Lower lobe of right lung (tissue), 2 donors: ENCODE measurements at places on chromosomes 11 and 22. TPM values are rescaled to one million over a fixed set of nuclear protein-coding genes. Genes with fewer than 3 reads are reported as not detected.

DNA sequence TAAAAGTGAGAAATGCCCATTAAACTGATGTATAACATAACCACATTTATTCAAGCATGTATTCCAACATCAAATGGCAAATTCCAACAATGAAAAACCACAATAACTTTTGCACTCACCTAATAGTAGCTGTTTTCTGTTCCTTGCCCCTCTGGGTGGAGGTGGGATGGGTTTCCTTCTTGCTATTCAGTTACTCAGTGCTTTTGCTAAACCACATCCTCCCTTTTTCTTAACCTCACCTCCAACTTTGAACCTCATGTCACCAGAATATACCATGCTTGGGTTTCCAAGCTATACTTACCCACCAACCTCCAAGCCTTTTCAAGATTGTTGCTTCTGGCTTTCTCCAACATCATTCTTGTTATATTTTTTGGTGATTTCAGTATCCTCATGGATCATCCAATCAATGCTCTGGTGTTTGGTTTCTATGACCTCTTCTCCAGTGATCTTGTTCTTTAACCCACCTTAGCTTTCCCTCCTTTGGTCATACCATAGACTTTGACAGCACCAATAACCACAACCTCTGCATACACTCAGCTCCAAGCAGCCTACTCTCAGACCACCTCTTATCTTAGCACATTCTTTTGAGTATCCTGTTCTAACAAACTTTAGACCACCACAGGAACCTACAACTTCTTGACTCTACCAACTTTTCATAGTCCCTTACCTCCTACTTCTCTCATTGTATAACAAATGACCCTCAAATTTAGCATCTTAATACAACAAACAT, 3.2 kb upstream of the CCDC15 start:
- no peak for DNase-seq

GRCh38 chr11:83292709-83293456, 6.7 kb upstream of the CCDC90B start:
- DNase-seq: no peak

DNA sequence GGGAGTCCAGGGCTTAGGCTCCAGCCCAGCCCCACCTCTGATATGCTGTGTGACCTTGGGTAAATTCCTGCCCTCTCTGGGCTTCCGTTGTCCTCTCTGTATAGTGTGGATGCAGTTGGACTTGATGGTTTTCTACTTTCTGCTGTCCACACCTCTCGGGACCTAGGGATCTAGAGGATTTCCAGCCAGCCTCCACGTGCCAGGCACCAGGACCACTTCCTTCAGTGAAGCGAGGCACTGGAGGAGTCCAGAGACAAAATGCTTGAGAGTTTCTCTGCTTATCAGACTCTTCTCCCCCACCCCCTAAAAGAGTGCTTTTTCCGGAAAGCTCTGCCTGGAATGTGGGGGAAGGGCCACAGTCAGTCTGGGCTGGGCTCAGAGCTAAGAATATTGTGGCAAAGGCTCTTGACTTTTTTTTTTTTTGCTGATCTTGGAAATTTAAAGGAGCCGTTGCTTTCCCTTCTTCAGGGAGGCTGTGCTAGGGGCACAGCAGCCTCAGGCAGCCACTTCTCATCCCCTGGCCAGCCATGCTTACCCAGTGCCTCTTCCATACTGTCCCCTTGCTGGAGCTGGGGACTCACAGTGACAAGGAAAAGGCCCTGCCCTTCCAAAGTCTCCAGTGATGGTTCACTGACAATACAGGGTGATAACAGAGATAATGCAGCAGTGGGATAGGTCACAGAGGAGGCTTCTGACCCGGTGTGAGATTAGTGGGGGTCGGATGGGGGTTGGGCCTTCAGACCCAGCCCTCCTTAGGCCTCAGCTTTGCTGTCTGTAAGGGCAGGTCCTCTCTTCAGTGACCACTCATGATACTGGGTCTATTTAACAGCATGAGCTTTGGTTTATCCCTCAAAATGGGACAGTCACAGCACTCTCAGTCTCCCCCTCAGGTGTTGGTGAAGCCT, 2.9 kb upstream of the SERPINH1 start:
- peak; percentile 66 for DNase-seq

DNA sequence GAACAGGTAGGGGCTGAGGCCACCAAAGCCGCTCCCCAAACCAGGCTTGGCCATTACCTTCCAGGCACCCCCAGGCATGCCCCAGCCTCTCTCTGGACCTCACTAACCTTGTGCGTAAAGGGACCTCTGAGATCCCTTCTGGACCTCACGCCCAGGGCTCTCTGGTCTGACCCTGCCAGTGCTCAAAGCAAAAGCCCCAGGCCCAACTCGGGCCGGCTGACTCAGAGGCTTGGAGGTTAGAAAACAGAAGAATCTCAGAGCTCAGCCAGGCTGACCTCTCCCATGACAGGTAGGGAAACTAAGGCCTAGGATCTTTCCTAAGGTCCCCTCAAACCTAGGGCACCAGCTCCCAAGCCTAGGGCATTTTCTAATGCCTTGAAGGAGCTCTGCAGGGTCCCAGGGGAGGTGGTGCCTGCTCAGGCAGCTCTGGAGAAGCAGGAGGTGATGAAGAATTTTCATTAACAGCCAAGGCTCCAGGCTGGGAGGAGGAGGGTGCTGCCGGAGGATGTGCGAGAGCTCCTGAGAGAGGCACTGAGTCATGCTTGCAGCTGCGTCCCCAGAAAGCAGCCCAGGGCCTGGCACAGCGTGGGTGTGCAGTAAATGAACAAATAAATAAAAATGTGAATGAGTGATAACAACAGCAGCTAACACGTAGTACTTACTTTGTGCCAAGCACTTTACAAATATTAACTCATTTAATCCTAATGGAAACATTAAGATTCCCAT, 25.6 kb downstream of the ARRB1 start:
- DNase-seq: peak; percentile 62

GRCh38 chr11:73439002-73439843, 63.0 kb downstream of the RELT start:
- DNase-seq: no peak

DNA sequence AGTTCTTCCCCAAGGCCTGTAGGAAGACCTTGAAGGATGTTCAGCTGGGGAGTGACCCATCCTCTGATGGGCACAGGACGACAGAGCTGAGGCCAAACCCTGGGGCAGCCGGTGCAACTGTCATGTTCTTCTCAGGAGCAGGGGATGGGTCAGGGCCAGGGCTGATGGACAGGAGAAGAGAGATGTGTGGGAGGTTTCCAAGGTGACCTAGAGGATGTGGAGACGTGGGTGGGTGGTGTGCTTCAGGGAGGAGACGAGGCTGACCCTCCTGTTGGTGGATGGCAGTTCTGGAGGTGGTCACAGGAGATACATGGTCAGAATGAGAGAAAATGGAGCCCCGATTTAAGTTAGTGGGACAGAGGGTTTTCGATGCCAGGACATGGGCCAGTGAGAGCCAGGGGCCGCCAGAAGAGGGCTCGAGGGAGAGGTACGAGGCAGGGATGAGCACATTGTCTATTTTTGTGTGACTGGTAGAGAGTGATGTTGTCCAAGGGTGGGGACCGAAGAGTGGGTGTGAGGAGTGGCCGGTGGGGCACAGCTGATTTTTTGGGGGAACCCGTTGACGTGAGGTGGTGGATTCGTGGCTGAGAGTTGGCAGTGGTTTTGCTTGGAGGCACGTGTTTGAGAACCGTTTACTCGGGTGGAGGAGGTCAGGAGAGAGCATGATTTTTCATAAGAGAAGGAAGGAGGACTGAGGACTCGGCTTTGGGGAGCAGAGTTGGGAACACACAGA, 14.6 kb downstream of the TBC1D22A start:
- DNase-seq: no peak

OR5B21 gene
- total RNA-seq: not detected

NOX4 gene
- 4.3 TPM for total RNA-seq

- DNase-seq: no peak
Measured at GRCh38 chr22:42270176-42270509, 310 bp downstream of the TCF20 start.

IL18 gene
- total RNA-seq: 48.7 TPM

- DNase-seq: no peak
Measured at GRCh38 chr11:36408498-36409136, 101.5 kb downstream of the TRAF6 start.

- DNase-seq: peak; percentile 90
Measured at GRCh38 chr11:62560566-62561103, 13.1 kb downstream of the EEF1G start.

DNA sequence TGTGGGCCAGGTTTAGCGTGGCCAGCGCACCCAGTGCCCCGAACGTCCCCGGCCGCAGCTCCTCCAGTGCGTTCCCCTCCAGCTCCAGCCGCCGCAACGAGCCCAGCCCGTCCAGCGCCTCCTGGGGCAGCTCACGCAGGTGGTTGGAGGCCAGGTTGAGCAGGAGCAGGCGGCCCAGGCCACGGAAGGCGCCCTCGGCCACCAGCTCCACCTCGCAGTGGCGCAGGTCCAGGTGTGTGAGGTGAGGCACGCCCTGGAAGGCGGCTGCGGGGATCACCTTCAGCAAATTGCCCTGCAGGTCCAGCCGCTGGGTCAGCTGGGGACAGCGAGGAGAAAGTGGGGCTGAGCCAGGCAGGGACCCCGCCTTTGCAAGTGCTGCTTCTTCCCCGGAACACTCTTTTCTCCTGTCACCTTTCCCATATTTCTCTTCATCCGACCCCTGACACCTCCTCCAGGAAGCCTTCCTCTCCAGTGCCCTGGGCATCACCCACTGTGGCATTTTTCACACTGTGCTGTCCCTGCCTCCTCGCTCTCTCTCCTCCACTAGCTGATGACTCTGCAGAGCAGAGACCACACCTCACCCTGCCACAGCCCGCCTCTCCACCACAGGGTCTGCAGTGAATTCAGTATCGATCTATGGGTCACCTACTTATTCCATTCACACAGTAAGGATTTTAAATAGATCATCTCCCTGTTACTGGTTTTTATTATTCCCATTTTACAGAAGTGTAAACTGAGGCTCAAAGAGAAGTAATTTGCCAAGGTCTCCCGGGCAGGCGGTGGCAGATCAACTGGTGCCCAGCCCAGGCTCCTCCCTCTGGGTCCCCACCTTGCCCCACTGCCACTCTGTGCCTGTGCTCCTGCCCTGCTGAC, 1.9 kb downstream of the CHADL start:
- DNase-seq: no peak

DNA sequence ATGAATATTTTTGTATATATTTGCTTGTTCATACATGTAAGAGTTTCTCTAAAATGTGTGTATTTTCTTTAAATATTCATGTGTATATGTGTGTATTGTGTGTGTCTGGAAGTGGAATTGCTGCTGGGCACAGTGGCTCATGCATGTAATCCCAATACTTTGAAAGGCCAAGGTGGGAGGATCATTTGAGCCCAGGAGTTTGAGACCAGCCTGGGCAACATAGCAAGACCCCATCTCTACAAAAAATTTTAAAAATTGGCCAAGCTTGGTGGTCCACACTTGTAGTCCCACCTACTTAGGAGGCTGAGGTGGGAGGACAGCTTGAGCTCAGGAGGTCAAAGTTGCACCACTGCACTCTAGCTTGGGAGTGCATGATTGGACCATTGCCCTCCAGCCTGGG, 4.7 kb upstream of the LGR4 start:
- DNase-seq: no peak

JHY gene
- total RNA-seq: 10.4 TPM

DNA sequence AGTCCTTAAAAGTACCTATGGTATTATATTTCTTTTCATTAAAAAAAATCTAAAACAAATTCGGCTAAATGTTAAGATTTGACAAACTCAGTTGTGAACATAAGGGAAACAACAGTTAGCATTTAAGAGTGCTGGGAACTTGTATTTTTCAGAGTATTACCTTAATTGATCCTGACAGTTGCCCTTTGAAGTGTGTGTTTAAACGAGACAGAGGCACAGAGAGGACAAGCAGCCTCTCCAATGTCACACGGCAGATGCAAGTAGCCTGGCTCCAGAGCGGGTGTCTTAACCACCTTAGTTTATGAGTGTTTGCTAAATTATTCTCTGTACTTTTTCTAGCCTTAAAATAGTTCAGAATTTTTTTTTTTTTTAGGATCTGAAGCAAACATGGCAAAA, 80.9 kb downstream of the TIMP3 start:
- no peak for DNase-seq

PLET1 gene
- total RNA-seq: not detected

EFEMP2 gene
- 53.9 TPM for total RNA-seq

DNA sequence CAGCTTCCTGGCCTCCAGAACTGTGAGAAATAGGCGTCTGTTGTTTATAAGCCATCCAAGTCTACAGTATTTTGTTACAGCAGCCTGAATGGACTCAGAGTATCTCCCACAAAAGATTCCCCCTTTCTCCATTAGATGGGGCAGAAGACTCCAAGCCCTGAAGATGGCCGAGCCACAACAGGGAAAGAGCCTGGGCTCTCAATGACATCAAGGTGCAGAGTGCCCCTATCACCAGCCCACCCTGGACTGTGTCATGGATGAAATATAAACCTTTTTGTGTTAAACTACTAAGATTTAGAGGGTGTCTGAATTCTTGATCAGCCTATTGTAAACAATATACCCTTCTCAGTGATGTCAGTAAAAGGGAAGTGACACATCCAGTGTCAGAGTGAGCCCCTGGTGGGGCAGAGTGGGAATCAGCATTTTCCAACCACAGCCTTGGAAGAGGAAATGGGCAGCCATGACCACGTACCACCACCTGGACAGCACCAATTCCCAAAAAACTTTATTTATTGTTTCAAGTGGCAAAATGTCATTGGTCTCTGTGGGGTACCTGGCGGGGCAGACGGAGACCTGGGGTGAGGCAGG, 25.5 kb downstream of the TNKS1BP1 start:
- no peak for DNase-seq

ART1 gene
- 1.0 TPM for total RNA-seq

HEPHL1 gene
- not detected for total RNA-seq

GRCh38 chr11:109552376-109552775, 130.4 kb downstream of the C11orf87 start:
- DNase-seq: no peak

DNA sequence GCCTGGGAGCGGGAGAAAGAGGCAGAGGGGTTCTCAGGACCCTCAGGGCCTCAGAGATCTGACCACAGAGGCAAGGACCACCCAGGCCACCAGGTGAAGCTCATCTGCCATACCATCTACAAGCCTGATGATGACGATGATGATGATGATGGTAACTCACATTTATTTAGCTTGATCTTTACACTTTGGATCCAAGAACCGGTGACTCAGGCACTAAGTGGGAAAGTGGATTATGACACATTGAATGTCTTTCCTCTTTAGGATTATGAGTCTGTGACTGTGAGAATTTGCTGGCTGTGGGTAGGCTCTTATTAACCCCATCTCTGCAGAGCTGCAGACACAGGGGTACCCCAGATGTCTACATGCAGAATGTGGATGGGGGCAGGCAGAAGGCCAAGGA, 110.3 kb downstream of the DSCAML1 start:
- no peak for DNase-seq

- no peak for DNase-seq
Measured at GRCh38 chr11:114291381-114291780, 4.8 kb upstream of the NNMT start.

DNA sequence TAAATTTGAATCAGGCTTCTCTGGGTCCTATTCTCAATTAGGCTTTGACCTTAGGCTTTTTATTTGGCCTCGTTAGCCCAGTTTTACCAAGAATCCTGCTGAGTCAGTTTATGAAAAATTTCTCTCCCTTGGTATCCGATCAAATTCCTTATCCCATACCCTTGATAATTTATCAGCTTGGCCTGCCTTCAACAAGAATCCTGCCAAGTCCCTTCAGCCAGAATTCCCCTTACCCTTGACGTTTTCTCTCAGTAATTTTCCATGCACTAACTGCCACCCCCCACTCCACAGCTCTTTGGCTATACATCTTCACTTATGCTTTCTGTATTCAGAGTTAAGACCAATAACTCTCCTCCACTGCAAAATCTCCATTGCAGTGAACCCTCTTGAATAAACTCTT, 811.0 kb upstream of the CCDC90B start:
- DNase-seq: no peak
